ENCODE measurements at places on chromosomes 13 and 19.

- no peak for DNase-seq
Measured at GRCh38 chr13:111976474-111977178, 90.3 kb upstream of the SOX1 start.

GRCh38 chr19:38409631-38410133 is 6.8 kb downstream of the FAM98C start:
- DNase-seq: no peak

- no peak for DNase-seq
Measured at GRCh38 chr13:80751854-80752253, 410.9 kb upstream of the SPRY2 start.

DNA sequence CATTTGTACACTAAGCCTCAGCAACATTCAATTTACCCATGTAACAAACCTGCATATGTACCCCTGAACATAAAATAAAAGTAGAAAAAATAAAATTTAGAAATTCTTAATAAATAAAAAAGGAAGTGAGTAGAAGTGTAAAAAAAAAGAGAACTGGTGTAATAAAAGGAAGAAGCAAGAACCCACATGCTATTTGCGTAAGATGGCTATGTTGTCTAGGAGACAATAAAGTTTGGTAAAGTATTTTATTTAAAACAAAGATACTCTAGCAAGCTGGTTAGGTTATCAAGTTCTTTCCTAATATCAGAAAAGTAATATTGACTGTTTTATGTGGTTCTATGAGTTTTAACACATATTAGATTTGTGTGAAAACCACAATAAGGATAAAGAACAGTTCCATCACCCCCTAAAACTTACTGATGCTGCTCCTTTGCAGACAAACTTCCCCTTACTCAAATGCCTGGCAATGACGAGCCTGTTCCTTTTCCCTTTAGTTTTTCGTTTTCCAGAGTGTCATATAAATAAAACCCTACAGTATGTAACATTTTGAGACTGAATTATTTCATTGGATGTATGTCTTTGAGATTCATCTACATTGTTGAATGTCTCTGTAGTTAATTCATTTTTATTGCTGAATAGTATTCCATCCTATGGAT is 98.9 kb downstream of the TNFSF13B start:
- no peak for DNase-seq

DNA sequence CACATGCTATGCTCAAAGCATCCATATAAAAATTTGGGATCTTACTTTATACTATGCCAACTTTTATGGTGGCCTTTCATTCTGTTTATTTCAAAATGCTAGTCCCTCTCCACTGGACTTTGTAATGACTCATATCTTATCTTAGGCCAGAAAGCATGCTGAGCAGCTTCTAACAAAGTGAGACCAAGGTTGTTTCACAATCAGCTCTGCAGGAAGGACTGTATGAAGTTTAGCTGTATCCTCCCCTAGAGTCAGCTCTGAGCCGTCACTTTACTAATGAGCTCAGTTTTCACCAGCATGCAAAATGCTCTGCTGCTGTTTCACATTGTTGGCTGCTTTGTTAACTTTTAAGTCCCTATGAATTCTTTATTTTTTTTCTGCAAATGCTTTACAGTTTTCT is 1608.8 kb downstream of the OLFM4 start:
- DNase-seq: no peak

GRCh38 chr19:2223959-2224358 is 12.2 kb downstream of the PLEKHJ1 start:
- DNase-seq: no peak

- DNase-seq: no peak
Measured at GRCh38 chr19:17497149-17497798, 14.2 kb upstream of the PGLS start.

DNA sequence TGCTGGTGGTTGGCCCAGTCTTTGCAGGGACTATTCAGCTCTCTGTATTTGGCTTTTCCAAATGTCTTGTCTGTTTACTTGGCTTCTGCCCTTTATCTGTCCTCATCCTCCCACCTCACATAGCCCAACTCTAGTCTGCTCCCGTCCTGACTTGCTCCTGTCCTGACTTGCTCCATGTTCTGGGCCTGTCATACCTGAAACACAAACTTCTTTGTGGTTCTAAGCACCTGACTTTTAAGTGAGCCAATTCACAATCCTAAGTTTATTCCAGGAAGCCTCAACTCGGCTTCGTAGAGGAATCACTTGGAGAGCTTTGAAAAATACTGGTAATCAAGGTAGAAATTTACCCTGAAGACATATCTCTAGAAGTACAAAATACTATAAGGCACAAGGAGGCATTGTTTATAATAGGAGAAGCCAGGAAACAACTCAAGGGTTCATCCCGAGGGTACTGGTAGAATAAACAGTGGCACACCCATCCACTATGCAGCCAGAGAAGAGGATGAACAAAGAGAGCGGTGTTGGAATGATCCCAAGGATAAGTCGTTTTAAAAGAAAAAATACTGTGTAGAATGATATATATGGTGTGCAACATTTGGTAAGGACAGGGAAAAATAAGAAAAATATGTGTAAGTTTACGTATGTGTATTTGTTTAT is 284.5 kb downstream of the FGF14 start:
- no peak for DNase-seq

- no peak for DNase-seq
Measured at GRCh38 chr13:22703601-22704209, 477.1 kb upstream of the SGCG start.

- no peak for DNase-seq
Measured at GRCh38 chr13:96034662-96035061, 18.5 kb downstream of the UGGT2 start.

DNA sequence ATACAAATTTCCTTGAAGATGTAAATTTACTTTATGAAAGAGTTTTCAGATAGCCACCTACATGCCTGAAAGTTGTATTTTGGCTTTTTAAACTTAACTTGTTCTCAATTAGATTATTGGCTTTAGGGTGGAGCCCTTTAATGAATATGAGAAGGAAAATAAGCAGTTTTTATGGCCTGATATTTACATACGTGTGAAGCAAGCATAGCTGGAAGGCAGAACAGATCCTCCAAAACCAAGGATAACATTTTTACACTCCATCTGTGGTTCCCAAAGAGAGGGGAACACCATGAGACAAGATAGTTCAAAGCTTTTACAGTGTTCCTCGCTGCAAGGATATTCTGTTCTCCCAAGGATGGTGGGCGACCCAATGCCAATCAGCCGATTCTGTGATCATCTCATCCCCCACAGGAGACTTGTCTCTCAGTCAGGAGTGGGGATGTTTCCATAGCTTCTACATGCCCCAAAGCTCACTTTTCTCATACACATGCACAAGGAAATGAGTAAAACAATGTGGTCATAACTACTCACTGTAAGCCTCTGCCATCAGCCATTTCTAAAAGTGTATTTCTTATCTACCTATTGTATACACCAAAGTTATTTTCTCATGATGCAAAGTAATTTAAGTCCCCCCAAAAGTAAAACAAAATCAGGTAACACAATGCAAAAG is 24.6 kb upstream of the KBTBD6 start:
- DNase-seq: no peak

Measured in T-helper 2 cell treated with Interferon-gamma antibody and Interleukin-4, amounts not matched to agents 5 μg/mL and 100 μg/mL, for 36 hours (primary cell).